NCI-H510A treated with DMSO at 0.1 percent for 48 hours (cell line): ENCODE measurements at places on chromosomes 5 and 9.
A peak's percentile ranks its signal among the peaks of the same experiment; 100 is the strongest.

DNA sequence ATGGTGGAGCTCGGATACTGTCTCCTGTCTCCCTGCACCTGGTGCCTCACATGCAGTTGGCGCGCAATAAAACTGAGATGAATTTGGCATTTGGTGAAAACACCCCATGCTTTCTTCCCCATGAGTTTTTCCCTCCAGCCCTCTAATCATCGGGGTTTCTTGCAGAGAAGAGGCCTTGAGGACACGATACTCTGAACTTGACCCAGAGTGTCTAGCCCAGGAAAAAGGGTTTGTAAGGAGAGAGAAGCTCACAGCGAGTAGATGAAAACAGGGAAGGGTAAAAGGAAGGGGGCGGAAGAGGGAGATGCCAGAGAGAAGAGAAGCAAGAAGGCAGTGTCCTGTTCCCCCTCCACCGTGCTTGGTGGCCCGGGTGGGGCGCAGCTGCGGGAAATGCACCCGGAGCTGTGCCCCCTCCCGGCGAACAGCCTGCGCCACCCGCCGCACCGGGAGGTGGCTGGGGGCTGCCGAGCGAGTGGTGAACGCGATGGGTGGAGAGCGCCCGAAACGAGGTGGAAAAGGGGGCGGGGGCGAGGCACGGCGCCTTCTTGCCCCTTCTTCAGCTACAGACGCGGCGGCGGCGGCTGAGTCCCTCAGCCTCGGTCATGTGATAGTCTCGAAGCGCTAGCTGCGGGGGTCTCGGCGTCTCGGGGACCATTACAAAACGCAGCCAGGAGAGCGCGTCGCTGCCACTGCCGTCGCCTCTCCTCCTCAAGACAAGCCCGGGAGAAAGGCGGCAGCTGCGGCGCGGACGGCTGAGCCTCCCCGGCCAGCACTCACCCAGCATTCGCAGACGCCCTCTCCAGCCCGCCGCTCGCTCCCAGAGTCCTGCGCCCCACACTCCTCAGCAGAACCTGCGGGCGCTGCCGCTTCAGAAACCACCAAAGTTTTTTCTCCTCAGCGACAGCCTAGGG, 1.1 kb upstream of the FOXB2 start:
- peak; percentile 32 for DNase-seq

GRCh38 chr5:168064933-168065622, 226.4 kb upstream of the WWC1 start:
- no peak for DNase-seq

DNA sequence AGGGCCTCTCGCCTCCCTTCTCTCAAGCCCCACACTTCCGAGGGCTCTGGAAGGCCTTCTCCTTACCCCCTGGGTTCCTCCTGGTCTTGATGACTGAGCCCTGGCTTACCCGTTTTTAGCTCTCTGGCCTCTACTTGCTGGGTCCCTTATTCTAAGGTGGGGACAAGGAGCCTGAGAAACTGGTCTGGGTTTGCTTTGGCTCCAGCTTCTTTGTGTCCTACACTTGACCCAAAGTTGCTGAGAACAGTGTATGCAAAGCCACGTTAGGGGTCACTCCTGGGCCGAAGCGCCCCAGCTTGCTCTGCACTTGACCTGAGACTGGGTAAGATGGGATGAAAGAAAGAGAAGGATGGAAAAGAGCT, 788 bp downstream of the ZNF346 start:
- DNase-seq, result no peak

- DNase-seq, result no peak
Observed at GRCh38 chr5:125295405-125295872, 549.0 kb upstream of the ZNF608 start.

- no peak for DNase-seq
Observed at GRCh38 chr5:145540375-145540774, 294.8 kb downstream of the PRELID2 start.
